ENCODE measurements at places on chromosomes 2 and 18.

DNA sequence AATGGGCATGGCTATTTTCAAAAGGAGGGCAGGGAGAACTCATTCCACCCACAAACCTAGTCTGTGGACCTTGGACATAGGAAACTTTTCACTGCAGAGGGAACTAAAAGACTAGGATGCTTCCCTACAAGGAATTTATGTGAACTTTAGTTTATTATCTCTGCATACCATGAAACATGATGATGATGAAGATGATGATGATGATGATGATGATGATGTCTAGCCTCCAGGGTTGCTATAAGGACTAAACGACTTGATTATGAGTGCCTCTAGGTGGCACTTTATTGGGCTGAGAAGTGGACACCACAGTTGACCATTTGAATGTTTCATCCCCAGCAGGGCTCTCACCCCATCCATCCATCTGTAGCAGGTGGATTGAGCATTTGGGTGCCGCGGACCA is 260.0 kb upstream of the TCF4 start:
- no peak for DNase-seq

DNA sequence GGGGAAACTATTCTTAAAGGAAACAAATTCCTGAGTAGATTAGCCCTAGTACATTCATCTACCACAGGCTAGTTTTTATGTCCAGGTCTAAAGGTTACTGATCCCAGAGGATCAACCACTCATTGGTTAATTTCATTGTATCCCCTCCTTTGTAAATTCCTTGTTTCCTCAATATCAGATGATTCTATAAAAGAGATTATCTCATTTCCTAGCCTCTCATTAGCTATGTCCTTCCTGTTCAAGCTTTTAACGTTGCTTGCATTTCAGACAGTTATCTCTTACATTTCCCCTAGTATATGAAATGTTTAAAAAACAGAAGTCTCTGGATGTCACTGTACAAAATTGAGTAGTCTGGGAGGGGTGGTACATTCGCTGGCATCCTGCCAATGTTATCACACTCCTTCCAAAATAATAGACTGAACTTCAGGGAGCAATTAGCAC is 24.2 kb upstream of the ARMC9 start:
- DNase-seq = no peak

DNA sequence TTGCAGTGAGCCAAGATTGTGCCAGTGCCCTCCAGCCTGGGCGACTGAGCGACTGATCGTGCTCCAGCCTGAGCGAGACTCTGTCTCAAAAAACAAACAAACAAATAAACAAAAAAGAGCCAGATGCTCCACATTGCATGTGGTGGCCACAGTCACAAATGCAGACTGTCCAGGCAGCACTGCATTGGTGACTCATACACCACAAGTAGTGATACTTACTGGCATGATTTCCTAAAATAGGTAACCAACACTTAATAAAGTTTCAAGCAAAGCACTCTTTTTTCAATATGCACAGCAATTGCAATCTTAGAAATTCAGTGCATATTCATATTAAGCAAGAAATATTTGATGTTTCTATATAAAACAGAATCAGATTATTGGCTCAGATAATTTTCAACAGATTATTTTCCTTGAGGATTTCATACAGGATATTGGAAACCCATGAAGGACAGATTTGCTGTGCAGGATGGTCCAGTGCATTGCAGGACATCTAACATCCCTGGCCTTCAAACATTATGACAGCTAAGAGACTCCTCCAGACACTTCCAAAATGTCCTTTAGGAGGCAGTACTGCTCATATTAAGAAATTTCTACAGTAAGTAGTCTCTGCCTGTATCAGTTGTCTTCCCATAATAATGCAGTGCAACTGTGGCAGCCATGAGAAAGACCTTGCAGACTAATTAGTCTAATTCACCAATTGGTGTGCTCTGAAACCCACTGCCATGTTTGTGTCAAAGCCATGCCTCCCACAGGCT is 10.5 kb upstream of the SLC1A4 start:
- no peak for DNase-seq

DNA sequence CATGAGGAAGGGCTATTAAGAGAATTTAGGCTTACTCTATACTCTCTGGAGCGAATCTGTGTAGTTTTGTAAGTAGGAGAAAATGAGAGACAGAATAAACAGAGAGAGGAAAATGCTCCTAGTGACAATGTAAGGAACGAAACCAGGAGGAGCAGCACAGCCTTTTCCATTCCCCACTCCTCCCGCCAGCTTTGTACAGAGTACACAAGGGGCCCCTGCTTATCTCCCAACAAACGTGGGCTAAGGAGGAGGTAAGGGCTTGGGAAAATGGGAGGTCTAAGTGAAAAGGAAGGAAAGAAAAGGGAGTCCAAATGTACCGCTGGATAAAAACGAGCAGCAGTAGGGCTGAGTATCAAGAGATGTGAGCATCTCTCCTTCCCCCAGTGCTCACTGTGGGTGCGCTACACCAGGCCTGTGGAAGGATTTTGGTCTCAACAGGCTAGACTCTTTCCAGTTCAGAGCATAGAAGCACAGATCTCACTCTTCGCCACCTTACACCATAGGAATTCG is 12.1 kb upstream of the IHH start:
- no peak for DNase-seq

- DNase-seq = no peak
These were observed 58.7 kb upstream of the RALBP1 start for GRCh38 chr18:9416563-9417072.

DNA sequence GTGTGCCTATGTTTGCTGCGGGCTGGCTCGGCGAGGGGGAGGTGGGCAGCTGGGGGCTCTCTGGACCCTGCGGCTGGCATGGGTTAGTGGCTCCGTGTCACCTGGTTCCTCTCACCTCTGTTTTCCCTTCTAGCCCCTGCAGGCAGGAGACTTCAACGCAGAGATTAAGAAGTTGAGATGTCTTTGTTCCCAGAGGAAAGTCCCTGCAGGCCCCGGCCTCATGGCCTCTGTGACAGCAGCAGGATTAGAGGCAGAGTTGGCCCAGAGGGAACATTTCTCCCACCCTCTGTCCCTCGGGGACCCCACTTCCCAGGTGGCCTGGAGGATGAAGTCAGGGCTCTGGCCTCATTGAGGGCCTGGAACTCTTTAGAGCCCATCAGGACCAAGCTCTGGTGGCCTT is 56.5 kb downstream of the HPCAL1 start:
- DNase-seq = no peak

DNA sequence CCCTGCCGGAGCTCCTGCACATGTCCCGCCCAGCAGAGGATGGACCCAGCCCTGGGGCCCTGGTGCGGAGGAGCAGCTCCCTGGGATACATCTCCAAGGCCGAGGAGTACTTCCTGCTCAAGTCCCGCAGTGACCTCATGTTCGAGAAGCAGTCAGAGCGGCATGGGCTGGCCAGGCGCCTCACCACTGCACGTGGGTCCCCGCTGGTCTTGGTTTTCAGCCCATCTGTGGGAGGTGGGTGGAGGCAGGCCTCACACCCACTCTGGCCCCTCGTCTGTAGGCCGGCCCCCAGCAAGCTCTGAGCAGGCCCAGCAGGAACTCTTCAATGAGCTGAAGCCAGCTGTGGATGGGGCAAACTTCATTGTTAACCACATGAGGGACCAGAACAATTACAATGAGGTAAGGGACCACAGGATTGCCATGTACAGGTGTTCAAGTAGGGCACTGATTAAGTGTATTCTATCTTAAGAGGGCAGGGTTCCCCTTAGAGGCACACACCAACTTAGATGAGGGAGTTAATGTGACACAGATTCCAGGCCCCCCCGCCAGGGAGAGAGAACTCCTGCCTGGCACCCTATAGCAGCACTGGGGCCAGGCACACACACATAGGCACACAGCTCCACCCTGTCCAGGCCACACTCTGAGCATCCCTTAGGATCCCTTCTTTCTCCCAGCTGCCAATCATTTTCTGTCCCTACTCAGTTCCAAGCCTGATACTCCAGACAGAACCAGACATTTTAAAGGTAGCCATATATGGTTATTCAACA is 5.4 kb upstream of the CHRNG start:
- no peak for DNase-seq

Data from anterior cingulate cortex (tissue), 58 donors.